Activated T-cell treated with anti-CD3 and anti-CD28 coated beads for 48 hours (primary cell): ENCODE measurements at places on chromosomes 3 and 15.
A peak's percentile ranks its signal among the peaks of the same experiment; 100 is the strongest.

DNA sequence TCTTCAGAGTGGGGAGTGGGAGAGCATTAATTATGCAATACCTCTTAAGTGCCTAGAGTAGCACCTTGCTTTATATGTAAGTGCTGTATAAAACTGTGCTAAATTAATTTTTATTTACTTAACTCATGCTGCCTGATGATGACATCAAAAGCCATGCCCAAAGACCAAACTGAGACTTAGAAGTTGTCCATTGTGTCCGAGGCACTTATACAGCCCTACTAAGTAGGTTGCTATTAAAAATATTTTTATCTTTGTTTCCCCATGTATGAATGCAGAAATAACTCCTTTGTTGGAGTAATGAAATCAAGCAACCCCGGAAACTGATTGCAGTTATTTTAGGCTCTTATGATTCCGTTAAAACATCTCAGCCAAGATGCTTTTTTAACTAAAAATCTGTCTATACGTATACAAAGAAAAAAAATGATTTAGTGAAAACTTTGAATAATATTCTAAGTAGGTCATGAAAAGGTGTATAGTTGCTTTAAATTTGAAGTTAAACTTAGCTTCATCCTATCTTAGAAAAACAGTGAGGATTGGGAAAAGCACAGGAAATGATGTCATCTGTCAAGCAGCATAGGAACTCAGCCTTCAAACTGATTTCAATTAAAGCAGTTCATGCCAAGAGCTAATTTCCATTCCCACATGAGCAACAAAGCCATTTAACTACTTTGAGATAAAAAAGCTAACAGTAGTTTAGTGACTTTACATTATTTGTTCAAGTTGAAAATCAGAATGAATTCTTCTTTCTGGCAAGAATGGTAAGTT lies 43.0 kb downstream of the FBN1 start:
- no peak for DNase-seq

DNA sequence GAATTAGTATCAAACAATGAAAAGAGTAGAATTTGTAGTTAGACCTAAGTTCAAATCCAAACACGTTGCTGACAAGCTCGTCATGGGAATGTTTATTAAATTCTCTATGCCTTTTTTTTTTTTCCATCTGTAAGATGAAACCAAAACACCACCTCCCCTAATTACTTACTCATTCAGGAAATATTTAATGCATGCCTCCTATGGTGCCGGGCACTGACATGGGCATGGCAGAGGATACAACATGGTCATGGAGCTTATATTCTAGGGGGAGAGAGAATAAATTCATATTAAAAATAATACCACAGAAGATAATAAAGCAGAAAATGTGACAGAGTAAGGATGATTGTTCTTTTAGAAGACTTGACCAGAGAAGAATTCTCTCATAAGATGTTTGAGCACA lies 215.8 kb downstream of the RYR3 start:
- DNase-seq: no peak

DNA sequence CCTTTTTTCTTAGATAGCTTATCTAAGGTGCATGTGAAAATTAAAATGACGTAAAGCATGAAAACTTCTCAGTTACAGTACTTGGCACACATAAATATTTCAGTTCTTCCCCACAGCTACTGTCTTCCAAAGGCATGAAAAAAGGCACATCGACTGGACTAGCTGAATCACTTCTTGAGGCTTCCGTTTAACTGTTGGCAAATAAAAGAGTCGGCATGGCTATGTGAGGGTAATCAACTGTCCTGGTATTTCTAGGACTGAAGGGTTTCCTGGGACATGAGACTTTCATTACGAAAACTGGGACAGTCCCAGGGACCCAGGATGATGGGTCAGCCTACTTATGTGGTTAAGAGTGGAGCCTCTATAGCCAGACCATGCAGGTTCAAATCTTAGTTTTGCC lies 168.2 kb downstream of the TPRG1 start:
- DNase-seq: no peak

- DNase-seq: no peak
Measured at GRCh38 chr15:98120561-98120960, 160.1 kb downstream of the ARRDC4 start.

GRCh38 chr3:62367763-62368195 lies 5.6 kb downstream of the FEZF2 start:
- no peak for DNase-seq

GRCh38 chr3:98779541-98780335 lies 16.6 kb downstream of the ST3GAL6 start:
- no peak for DNase-seq

DNA sequence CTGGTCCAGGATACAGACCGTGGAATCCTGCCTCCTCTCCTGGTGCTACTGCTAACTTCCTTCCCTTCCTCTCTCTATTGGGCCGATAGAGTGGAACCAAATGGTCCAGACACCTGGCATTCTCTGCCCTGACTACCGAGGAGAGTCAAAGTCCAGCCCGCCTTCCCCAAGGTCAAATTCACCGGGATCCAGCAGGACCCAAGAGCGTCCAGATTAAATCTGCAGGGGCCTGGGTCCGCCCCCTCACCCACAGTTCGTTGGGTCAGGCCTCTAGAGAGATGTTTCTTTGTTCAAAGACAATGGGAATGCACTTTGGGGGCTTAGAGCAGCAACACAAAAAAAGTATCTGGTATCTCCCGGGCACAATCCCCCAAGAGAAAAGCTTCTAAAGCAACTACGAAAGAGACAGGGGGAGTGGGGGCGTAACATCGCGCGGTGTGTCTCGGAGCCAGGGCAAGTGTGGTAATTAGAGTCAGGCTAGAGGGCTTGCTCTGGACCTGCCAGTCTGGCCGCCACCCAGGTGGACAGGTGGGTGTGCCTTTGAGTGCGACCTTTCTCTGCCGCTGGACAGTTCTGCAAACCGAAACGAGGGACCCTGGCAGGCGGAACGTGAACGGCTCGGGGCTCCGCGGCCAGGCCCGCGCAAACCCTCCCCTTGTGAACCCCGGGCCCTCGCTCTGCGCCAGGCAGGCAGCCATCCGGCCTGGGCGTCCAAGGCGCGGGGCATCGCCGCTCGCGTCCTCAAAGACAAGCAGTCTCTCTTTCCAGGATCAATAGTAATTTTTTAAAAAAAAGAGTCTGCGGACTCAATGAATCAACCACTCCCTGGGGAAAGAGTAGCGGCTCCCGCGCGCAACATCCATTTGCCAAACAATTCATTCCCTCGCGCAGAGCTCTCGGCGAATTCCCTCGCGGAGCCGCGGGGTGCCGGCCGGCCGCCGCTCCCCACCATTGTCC lies 806 bp downstream of the KLHL25 start:
- DNase-seq: peak; percentile 32

DNA sequence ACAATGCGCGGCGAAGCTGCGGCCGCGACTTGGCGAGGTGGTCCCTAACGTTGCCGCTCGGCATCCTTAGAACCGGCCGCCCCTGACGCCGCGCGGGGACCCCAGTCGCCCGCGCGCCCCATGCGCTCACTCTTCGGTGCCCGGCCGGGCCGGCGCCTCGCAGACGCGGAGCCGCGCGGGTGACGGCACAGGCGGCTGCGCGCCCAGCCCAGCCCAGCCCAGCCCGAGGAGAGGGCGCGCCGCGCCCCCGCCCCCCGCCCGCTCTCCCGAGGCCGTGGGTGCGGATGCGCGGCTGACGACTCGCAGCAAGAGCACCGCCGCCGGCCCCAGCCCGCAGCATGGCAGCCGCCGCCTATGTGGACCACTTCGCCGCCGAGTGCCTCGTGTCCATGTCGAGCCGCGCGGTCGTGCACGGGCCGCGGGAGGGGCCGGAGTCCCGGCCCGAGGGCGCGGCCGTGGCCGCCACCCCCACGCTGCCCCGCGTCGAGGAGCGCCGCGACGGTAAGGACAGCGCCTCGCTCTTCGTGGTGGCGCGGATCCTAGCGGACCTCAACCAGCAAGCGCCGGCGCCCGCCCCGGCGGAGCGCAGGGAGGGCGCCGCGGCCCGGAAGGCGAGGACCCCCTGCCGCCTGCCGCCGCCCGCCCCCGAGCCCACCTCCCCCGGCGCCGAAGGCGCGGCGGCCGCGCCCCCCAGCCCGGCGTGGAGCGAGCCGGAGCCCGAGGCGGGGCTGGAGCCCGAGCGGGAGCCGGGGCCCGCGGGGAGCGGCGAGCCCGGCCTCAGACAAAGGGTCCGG lies 437 bp downstream of the KLF13 start:
- peak; percentile 69 for DNase-seq

- peak; percentile 5 for DNase-seq
Measured at GRCh38 chr3:184874709-184875644, 63.0 kb downstream of the VPS8 start.

GRCh38 chr3:178455226-178455625 lies 81.0 kb upstream of the KCNMB2 start:
- DNase-seq: no peak

DNA sequence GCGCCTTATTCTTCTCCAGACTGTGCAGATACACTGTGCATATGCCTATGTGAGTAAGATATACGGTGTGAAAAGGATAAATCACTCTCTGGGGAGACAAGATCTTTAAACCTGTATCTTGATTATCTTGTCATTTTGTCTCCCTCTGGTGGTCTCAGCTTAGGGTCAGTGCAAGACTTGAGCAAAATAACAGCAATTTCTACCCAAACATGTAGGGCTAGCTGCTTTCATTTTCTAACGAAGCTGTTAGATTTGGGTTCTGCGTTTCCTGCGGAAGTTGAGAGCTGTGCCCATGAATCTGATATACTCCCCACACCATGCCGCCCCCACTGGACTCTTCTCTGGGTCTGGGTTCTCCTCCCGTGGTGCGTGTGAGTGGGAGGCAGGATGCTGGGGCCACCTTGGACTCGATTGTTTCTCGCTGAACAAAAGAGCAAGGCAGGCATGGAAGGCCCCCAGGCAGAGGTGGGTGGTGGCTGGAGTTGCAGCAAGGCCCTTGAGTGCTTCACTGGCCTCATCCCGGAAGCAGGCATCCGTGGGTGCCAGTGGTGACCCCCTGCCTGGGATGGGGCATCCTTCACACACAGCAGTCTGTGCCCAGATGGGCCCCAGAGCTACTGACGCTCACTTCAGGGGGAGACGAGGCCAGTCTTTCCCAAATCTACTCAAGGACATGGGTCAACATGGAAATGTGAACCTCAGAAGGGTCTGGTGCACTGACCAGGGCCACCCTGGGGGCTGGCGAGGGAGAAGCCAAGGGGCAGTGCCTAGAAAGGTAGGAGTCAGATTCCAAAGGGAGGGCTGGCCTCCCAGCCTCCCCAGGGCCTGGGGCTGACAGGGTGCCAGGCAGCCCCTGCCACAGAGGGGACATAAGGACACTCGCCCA lies 179.6 kb downstream of the NSMCE3 start:
- DNase-seq: no peak

DNA sequence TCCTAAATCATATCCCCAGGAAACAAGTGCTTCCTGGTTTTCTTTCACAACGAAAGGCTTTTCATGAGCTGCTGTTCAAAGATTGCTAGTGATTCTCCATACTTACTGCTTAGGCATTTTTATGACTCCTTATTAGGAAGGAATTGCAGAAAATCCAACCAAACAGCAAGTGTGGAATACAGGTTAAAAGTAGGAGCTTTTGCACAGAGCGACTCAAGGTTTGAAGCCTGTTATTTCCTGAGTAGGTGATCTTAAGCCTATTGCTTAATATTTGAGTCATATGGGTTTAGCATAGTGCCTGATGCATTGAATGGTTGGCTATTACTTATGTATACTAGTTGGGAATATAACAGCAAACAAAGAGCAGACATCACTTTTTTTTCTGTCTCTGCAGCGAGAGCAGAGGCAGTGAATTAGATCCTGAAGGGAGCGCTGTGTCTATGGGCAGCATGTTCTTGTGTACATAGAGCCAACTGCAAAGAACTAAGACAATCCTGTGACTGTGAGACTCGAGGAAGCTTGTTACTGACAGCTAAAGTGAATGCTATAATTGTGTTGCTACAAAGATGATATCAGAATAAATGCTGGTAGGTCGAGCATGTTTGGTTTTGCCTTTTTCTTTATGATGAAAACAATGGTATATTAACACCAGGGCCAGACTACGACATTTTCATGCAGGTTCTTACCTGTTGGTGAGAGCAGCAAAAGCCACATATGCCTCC lies 6.3 kb downstream of the TM4SF1 start:
- no peak for DNase-seq

DNA sequence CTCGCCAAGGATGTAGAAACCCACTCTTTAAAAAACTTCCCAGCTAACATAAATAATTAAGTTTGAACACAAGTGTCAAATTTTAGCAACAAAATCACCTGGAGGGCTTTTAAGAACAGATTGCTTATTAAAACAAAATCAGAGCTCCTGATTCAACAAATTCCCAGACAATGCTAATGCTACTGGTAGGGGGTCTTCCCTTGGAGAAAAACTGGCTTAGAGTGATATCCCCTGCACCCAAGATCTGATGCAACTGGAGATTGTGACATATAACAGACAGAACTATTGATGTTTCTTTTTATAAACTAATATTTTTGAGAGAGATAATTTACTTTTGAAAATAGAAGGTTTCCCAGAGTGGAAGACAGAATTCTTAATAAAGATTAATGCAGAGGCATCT lies 19.9 kb downstream of the IGSF10 start:
- no peak for DNase-seq

DNA sequence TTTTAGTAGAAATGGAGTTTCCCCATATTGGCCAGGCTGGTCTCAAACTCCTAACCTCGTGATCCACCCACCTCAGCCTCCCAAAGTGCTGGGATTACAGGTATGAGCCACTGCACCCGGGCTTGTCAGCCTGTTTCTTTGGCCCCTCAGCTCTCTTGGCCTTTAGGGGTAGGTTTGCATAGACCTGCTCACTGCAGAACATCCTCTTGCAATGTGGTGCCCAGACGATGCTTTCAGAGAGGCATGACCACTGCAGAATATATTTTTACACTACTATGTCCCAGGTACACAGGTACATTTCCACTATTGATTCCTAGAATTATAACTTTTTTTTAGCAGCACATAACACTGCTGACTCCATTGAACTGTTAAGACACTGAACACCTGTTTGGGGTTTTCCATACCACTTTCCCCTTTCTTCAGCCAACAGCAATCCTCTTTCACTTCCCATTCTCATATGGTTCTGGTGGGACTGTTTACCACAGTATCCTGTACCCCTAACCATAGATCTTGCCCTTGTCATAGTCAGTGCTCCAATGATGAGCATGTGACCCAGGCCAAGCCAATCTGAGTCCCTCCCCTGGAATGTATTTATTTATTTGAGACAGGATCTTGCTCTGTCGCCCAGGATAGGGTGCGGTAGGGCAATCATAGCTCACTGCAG lies 21.1 kb downstream of the CCDC32 start:
- no peak for DNase-seq

- no peak for DNase-seq
Measured at GRCh38 chr15:38638811-38639210, 74.2 kb upstream of the RASGRP1 start.

GRCh38 chr15:101407439-101407838 lies 82.1 kb downstream of the PCSK6 start:
- no peak for DNase-seq

GRCh38 chr3:129594409-129594808 lies 12.1 kb downstream of the PLXND1 start:
- DNase-seq: no peak
